HTR-8/SVneo (cell line): ENCODE measurements at places on chromosomes 3 and 15.

DNA sequence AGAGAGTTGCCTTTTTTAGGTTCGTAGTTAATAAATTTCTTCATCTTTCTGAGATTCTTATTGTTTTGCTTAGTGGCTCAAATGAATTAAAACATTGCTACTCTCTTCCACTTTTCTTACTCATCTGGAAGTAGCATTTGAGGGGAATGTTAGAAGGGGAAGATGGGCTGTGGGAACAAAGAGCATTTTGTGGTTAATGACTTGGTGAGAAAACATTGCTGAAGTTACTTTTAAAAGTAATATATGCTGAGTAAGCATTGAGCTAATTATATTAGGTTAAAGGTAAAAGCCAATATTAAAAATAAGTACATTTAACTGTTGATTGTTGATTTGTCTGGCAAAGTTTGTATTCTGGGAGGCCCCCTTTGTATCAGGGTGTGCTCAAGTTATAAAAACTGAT is 5.7 kb downstream of the MORF4L1 start:
- DNase-seq = no peak

DNA sequence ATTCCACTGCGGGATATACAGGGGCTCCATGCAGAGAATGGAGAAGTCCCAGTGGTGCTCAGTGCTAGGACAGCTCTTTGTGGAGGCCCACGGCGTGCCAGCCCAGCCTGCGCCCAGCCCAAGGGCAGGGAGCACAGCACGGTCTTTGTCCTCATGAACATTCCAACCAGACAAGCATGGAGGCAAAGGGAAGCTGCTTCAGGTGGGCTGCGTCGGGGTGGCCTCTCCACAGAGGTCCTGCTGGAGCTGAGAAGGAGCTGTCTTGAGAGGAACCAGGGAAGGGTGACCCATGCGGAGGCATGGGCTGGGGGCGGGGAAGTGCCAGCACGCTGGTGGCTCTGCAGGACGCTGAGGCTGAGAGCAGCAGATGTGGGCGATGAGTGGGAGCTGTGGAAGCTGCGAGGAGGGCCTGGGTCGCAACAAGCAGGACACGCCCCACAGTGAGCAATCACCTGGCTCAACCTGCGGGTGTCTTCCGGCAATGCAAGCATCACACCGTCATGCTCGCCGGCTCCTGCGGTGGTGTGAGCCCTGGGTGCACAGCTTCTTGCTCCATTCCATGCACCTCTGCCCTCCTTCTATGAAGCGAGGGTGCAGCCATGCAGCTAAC is 14.0 kb upstream of the KLF15 start:
- no peak for DNase-seq

DNA sequence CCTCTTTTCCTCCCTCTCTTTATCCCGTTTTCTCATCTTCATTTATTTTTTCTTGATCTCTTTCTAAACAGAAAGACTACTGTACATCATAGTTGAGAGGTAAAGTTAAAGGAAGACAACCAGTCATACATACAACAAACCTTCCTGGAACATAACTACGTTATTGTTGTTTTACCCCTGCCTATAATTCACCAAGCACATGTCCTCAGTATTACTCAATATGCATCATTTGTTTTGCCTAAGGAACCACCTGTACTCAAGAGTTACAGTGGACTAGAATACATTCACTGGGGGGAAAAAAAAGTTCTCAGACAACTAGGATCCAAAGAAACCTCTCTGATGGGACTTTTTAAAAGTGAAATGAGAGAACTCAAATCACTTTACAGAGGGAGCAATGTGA is 344.7 kb upstream of the RBMS3 start:
- DNase-seq = no peak

DNA sequence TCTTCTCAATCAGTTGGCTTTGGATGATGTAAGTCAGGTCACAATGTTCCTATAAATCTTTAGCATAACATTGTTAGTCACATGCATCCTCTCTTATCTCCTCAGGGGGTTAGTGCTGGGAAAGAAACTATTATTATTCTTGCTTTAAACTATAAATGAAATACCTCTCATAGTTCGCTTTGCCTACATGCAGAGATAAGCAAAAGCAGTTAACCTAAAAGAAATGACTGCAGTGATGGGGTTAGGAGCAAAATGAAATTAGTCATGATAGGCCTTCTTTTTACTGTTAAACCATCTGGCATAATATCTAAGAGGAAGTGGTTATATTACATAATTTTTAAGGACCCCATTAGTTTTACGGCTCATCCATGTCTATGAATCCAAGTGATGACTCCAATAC is 91.7 kb upstream of the IGSF10 start:
- DNase-seq = peak; percentile 5

DNA sequence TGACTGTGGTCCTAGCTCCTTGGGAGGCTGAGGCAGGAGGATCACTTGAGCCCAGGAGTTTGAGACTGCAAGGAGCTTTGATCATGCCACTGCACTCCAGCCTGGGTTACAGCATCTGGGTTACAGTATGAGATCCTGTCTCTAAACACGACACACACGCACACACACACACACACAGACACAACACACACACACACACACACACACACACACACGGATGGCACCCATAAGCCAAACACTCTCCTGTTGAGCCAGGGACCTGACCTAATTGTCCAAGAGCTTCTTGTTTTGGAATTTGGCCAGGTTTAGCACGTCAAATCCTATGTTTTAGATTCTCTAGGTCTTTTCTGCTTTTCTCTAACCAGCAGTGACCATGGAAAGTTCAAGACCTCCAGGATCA is 26.8 kb downstream of the EID1 start:
- no peak for DNase-seq

GRCh38 chr3:163508206-163508605 is 1570.1 kb downstream of the SI start:
- no peak for DNase-seq

GRCh38 chr3:184156522-184156955 is 1.4 kb downstream of the DVL3 start:
- peak; percentile 74 for DNase-seq

DNA sequence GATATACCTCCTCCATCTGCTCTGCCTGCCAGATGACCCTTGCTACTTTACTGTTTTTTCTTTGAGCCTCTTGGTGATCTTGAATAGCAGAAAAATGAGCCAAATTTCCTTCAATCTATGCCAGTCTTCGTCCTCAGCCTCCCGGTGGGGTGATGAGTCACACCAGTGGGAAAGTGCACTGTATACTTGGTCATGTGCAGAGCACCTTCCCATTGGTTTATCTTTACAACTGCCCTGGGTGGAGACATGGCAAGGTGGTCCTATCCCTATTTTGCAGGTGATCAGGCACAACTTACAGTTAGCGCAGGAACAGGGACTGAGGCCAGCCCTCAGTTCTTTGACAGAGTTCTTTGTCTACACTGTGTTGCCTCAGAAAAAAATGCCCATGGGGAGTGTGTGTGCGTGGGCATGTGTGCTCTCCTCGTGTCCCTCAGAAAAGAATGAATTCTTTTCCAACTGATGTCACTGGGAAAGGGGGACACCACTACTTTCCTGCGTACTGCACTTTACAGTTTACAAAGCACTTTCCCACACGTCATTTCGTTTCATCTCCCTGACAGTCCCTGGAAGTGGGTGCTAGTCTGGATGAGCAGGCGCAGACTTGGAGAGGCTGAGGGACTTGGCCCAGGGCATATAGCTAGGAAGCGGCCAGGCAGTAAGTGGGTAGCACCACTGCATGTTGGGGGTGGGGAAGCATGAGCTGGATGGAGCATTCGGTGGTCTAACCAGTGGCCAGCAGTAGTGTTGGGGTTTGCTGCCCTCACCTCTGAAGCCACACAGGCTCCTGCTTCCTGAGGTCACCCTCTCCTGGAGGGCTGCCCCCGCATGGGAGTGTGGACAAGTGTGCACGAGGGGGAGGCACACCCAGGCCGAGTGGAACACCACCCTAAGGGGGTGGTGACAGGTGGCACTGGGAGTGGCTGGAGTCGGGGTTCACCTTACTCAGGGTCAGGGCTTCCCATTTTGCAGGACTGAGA is 24.1 kb downstream of the SMAD3 start:
- DNase-seq = peak; percentile 61
